ENCODE measurements at places on chromosomes 12 and 14.

GRCh38 chr12:54459355-54459754, 14.0 kb downstream of the GTSF1 start:
- no peak for DNase-seq

- DNase-seq, result peak; percentile 72
Measured at GRCh38 chr12:57093415-57094207, 4.7 kb downstream of the NAB2 start.

DNA sequence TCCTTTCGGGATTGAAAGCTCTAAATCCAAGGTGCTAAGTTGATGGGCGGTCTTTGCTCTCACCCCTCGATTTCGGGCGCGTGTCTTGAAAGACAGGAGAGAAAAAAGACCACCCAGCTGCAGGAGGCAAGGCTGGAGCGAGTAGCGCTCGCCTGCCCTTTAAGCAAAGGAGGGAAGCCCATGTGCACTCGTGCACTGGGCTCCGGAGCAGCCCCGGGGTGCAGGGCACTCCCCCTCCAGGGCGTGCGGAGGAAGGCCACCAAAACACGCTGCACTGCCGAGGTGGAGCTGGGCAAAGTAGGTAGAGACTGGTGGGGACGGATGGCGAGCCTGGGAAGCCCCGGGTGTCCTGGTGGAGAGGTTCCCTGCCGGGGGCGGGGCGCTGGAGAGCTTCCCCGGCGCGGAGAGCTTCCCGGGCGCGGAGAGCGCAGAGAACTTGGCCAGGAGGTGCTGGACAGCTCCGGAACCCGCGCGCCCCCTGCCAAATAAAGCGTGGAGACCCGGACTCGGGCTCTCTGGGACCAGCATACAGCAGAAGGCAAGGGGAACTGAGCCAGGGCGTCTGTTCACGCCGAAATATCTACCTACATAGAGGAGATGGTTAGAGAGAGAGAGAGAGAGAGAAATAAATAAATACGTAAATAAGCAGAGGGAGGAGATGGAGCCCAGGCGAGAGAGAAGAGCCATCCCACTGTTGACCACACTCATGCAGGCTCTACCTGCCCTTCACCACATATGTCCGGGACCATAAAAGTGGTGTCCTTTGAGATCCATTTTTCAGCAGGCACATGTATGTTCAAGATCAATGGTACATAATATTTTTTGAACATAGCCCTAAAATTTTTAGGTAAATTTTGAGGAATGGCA, 662 bp upstream of the NELL2 start:
- DNase-seq, result peak; percentile 79

DNA sequence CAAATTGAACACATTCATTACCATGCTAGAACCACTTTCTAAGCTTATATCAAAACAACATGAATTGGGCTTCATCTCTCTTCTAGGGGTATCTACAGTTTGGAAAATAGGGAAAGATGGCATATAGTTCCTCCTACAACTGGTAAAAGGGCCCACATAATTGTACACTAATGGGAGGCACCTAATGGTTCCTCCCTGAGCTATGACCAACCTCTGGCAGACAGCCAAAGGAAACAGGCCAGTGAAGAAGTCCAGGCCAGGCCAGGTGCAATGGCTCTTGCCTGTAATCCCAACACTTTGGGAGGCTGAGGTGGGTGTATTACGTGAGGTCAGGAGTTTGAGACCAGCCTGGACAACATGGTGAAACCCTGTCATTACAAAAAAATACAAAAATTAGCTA, 23.2 kb upstream of the APOF start:
- no peak for DNase-seq

- DNase-seq, result peak; percentile 25
Measured at GRCh38 chr14:51094282-51094821, 553 bp downstream of the TRIM9 start.
